Stimulated activated CD4-positive, alpha-beta T cell treated with anti-CD3 and anti-CD28 coated beads, TNF-alpha, amount 100 ng/mL, for 4 hours (primary cell): ENCODE measurements at places on chromosomes 13 and 19.

- DNase-seq: no peak
These were observed 166.9 kb upstream of the KL start for GRCh38 chr13:32849369-32849768.

- no peak for DNase-seq
These were observed 61.8 kb downstream of the ZNF723 start for GRCh38 chr19:22893855-22894270.

DNA sequence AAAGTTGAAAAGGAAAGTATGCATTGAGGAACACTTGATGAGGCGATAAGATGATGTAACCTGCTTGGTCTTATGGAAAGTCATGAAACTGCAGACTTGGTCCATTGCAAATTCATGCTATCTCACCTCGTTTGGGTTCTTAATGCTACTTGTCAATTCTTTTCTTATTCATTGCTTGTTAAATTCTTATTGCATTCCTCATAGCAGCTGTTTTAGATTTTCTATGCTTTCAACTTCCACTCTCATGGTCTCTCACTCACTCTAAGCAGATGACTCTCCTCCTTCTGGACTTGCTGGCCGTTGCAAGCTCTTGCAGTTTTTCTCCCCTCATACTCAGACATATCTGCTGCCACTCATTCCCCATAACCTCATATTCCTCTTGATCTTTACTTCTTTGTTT lies 67.8 kb upstream of the CSNK1A1L start:
- no peak for DNase-seq

GRCh38 chr13:113836768-113837559 lies 26.9 kb downstream of the GAS6 start:
- DNase-seq: no peak

DNA sequence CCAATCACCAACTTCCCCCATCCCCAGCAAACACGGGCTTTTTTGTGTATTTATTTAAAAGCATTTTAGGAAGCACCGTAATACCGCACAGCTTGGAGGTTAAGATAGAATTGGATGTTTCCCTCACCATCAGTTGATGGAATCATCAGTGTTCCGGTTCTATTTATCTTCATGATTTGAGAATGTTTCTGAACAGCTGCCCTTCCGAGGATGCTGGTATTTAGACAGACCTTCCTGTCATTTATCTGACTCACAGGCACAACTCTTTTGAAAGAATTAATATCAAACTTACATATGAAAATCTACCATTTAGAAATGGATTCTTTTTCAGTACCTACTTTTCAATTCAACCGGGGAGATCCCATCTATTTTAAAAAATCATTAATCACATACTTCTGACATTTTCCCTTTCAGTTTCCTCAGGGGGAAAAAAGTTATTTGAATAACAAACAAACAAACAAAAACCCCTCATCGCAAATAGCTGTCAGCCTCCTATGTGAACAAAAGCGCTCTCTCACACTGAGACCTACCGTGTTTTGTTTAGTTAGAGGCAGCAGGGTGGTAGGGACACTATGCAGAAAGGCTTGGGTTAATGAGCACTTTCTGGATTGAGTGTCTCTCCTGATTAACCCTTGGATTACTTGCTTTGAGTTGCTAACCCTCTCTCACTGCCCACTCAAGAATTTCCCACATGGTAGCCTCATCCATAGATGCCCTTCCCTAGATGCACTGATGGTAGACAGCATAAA lies 189.3 kb downstream of the TM9SF2 start:
- no peak for DNase-seq

- no peak for DNase-seq
These were observed 22.6 kb downstream of the ELF1 start for GRCh38 chr13:40996426-40997092.

DNA sequence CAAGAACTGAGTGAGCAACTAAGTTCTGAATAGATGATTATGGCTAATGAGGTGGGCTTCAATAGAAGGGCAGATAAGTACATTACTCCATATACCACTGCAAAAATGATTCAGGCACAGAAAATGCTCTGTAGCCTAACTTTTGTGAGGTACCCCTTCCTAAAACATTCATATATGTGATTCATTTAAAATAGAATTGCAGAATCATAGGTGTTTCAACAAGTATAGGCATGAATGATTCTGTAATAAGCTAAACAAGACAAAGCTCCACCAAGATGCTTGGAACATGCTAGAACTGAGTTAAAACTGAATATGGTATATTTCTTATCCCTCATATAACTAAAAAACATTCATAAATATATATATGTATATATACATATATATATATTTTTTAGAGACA lies 12.1 kb downstream of the KBTBD7 start:
- DNase-seq: no peak

GRCh38 chr13:79725841-79726240 lies 244.9 kb downstream of the NDFIP2 start:
- DNase-seq: no peak

GRCh38 chr19:3516675-3517207 lies 10.6 kb downstream of the FZR1 start:
- no peak for DNase-seq

- DNase-seq: no peak
These were observed 8.9 kb upstream of the MRPS31 start for GRCh38 chr13:40779796-40780285.

DNA sequence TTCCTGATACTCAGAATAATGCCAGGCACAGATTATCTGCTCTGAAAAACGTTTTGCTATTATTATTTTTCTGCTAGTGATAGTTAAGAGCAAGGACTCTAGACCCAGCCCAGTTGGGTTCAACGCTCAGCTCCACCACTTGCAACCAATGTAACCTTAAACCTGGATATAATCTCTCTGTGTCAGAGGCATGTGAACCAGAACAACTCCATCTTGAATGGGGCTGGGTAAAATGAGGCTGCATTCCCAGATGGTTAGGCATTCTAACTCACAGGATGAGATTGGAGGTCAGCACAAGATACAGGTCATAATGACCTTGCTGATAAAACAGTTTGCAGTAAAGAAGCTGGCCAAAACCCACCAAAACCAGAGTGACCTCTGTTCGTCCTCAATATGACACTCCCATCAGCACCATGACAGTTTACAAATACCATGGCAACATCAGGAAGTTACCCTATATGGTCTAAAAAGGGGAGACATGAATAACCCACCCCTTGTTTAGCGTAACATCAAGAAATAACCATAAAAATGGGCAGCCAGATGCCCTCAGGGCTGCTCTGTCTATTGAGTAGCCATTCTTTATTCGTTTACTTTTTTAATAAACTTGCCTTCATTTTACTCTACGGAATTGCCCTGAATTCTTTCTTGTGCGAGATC lies 13.6 kb downstream of the FAM187B start:
- no peak for DNase-seq

GRCh38 chr19:55441319-55441691 lies 1.8 kb downstream of the SHISA7 start:
- no peak for DNase-seq

DNA sequence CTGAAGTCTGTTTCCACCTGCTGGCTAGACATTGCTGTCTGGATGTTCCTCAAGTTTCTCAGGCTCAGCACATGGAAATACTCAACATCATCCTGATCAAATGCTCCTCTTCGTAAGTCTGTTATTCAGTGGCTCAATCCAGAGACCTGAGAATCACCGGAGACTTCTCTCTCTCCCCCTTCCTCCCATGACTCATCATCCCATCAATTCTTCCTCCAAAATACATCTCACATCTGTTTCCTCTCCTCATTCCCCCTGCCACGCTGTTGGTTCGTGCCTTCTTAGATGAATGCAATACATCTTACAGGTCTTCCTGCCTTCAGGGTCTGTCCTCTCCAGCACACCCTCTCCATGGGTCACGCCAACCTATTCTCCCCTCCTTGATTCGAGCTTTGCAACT lies 7.4 kb upstream of the RXFP2 start:
- no peak for DNase-seq

- DNase-seq: no peak
These were observed 31.1 kb downstream of the CEACAM8 start for GRCh38 chr19:42563352-42564210.
